ENCODE measurements at places on chromosomes 2 and 18.

DNA sequence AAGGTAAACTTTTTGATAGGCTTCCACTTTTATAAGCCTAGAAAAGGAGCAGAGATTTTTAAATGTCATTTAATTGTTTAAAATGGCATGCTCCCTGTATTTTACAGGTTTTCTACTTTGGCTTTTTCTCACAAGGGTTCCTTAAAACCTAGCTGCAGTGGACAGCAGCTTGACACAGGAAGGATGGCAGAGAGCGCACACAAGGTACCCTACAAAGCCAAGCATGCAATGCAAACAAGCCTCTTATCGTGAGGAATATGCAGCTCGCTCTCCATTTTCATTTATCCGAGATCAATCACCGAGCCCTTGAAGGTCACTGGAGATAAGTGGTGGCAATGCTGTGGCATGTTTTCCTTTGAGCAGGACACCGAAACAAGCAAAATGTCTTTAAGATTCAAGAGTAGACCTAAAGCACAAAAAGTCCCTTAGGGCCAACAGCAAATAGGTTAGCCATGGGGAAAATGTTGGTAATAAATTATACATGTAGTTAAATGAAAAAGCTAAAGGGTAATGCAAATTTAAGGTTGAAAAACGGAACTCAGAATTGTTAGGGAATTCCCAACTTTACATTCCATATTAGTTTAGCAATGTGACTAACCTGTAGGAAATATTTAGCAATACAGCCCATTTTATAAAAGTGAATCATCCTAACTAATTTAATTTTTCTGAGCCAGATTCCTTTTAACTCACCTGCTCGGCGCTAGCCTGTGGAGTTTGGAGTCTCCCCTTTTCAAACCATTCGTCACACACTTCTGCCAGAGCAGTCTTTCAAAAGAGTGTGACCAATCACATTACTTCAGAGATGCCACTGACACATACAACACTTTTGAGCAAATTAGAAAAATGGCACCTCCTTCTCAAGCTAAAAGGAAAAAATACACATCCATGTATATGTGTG, 337.9 kb upstream of the PKDCC start:
- DNase-seq, result no peak

DNA sequence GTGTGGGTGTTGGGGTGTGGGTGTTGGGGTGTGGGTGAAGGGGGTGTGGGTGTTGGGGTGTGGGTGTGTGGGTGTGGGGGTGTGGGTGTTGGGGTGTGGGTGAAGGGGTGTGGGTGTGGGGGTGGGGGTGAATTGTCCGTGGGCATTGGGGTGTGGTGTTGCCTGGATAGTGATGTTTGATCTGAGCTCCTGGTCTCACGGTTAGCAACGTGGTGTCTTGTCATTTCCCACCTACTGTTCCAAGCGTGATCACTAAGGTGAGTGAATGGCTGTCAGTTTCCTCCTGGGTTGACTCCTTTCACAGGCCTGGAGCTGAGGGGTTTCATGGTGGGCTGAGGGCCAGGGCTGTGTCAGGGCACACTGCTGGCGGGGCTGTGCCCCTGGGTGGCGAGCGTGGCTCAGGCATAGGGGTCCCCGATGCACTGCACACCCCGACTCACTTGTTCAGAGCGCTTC, 27.2 kb downstream of the RTP5 start:
- no peak for DNase-seq

- DNase-seq, result no peak
Observed at GRCh38 chr2:165778187-165778556, 15.9 kb downstream of the GALNT3 start.

GRCh38 chr2:119408221-119408619, 23.4 kb upstream of the TMEM37 start:
- DNase-seq, result no peak

GRCh38 chr2:177900082-177900481, 172.5 kb downstream of the PDE11A start:
- no peak for DNase-seq

DNA sequence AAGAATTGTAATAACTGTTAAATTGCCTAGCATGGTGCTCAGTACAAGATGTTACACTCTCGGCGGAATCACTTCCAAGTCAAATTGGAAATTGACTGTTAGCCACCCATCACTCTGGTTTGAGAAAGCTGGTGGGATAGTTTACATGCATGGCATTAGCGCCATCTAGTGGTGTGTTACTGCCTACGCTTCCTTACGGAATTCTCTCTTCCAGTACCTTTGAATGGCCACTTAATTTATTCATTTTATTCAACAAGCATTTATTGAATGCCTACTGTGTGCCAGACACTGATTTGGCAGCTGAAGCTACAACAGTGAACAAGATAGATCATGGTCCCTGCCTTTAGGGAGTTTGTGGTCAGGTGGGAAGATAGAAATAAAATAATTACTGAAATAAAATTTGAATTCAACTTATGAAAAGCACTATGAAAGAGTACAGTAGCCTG, 171.2 kb downstream of the TMEM247 start:
- DNase-seq, result peak; percentile 92

DNA sequence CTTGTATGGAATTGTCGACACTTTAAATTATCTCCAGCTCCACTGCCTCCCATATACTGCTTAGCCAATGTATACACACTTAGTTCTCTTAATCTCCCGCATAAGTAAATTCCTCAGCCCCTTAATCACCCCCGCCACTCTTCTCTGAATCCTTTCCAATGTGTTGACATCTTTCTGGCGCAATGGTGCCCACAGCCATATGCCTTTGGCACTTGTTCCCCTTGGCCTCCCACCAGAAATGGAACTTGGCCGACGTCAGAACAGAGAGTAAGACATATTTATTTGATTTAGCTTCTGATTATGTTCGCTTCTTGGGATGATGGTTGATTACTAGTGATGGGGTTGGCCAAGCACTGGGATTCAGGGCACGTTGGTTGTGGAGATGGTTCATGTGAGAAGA, 1089.3 kb upstream of the CELF4 start:
- DNase-seq, result no peak

DNA sequence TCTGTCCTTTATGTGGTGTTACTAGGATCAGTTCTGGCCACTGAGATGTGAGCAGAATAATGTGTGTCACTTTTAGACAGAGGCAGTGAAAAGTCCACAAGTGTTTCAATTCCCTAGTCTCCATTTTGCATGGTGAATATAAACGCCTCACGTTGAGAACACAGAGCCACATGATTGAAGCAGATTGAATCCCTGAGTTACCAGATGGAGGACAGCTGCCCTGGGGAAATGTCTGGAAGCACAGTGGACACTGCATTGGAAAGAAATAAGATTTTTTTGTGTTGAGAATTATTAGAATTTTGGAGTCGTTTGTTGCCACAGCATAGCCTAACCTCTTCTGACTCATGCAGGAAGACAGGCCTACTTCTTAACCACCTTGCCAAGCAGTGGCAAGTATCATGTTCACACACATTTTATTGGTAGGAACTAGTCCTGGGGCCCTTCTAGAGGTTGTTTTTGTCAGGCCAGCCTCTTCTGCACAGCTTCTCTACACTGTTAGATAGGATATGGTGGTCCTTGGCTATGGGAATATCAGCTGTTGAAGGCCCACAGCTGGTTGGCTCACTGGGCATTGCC, 188.6 kb downstream of the TMEM182 start:
- DNase-seq, result no peak

DNA sequence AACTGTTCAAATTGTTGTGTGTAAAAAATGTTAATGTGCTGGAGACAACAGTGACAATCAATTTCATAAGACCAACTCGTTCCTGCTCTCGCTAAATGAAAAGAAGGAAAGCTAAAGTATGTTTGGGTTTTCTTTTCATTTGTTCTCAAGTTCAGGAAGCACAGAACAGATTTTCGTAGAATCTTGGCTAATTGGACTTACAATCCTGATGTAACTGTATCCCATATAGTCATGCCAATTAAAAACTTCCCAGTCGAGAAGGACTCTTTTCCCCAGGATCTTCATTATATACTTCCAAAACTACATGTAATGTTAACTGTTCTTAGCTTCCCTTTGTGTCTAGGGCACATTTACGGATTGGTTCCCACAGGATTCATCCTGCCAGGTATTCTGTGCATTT, 135.4 kb upstream of the ITGB6 start:
- no peak for DNase-seq

DNA sequence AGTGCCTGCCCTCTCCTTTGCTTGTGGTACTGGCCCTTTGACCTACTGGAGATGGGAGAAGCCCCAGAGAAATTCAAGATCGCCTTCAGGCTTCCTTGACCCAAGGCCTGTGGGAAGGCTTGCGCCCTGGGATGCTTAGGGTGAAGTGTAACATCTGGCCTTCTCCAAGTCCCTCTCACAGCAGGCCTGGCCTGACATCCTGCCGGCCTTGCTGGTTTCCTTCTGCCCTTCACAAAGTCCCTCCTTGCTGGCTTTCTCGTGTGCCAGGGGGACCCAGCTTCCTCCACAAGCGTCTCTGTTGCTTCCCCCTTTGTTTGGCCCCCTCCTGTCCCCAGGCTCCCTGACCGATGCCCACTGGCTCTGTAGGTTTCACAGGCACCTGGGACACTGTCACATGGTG, 26.4 kb downstream of the TCF7L1 start:
- DNase-seq, result no peak

DNA sequence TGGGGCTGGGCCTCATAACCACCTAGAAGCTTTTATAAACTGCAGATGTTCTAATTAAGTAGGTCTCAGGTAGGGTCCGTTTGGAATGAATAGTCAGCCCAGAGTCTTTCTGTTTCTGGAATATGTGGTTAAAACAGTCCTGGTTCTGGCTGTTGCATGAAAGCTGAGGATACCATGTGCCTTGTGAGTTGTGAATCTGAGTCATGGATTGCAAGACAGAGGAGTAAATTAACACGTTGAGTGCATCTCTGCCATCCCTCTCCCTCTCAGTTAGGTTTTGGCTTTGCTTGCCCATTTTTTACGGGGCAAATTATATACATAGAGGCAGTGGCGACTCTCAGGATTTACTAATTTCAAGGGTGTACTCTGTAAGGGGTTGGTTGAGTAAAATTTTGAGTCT, 59.1 kb downstream of the NCK2 start:
- no peak for DNase-seq
